ENCODE measurements at places on chromosomes 3 and 15.

- no peak for DNase-seq
Observed at GRCh38 chr15:52506549-52506948, 22.1 kb downstream of the MYO5A start.

- no peak for DNase-seq
Observed at GRCh38 chr15:31049682-31050615, 51.6 kb downstream of the TRPM1 start.

- no peak for DNase-seq
Observed at GRCh38 chr3:147297761-147298350, 108.5 kb downstream of the ZIC4 start.

DNA sequence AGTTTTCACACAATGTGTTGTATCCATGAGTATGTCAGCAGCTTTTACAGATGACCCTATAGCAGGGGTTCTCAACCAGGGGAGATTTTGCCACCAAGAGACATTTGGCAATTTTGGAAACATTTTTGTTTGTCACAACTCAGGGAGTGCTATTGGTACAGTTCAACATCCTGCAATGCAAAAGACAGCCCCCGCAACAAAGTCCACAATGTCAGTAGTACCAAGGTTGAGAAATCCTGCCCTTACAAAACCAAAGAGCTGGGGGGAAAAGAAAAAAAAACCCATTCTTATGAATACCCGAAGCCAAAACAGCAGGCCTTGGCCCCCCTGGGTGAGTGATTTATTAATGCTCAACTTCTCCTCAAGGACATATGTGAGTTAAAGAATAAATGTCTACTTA lies 99.1 kb downstream of the LARS2 start:
- DNase-seq, result no peak

DNA sequence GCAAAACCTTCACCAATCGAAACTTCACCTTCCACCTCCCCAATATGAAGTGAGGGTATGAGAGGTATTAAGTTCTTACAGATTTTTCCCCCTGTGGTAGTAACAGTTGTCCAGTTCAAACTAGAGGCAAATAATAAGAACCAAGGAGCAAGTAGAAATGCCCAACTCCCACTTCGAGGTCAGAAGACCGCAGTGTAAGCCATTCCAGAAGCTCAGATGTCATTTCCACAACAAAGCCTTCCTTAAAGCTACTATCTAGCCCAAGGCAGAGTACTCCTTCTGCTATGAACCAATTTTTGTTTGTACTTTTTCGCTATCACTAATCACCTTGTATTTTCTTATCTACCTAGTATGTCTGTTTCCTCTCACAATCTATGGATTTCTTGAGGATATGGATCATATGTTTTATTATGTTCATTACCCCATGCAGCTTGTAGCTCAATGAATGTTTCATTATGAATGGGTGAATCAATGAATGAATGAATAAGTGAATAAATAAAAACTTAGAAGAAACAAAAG lies 235.7 kb upstream of the KCNMB2 start:
- DNase-seq, result no peak

GRCh38 chr15:58545307-58546065 lies 113.7 kb downstream of the LIPC start:
- DNase-seq, result no peak

Measured in skeletal muscle cell (primary cell).